ENCODE measurements at places on chromosomes 1 and 21. TPM values are rescaled to one million over a fixed set of nuclear protein-coding genes. Genes with fewer than 3 reads are reported as not detected.
A peak's percentile ranks its signal among the peaks of the same experiment; 100 is the strongest.

GRCh38 chr1:32900956-32901822, at the start of gene TMEM54:
TMEM54 (minus strand) TSS chr1:32901389; CDS start chr1:32901238, 151 bp downstream.
- no peaks in the 10 kb centered on the region for H3K27me3 ChIP-seq
- H3K27ac ChIP-seq: no peak within 1 kb of the TSS
- peak within 1 kb of the TSS; percentile 49 for H3K4me3 ChIP-seq
- no peak for DNase-seq
- H3K36me3 ChIP-seq: no peaks in the 10 kb centered on the region

GRCh38 chr1:94876362-94876761, 50.5 kb downstream of the CNN3 start:
- no peaks in the 10 kb centered on the region for H3K27me3 ChIP-seq
- H3K4me1 ChIP-seq: no peaks in the 10 kb centered on the region
- DNase-seq: no peak
- no peak overlapping the region for H3K27ac ChIP-seq
- no peaks in the 10 kb centered on the region for H3K36me3 ChIP-seq

- H3K27me3 ChIP-seq: no peaks in the 10 kb centered on the region
- no peaks in the 10 kb centered on the region for H3K4me1 ChIP-seq
- no peak overlapping the region for H3K4me3 ChIP-seq
- H3K36me3 ChIP-seq: no peaks in the 10 kb centered on the region
- no peak overlapping the region for H3K27ac ChIP-seq
Observed at GRCh38 chr21:46163380-46163779, 8.0 kb upstream of the FTCD start.

LCE1D gene
- total RNA-seq: not detected

DNA sequence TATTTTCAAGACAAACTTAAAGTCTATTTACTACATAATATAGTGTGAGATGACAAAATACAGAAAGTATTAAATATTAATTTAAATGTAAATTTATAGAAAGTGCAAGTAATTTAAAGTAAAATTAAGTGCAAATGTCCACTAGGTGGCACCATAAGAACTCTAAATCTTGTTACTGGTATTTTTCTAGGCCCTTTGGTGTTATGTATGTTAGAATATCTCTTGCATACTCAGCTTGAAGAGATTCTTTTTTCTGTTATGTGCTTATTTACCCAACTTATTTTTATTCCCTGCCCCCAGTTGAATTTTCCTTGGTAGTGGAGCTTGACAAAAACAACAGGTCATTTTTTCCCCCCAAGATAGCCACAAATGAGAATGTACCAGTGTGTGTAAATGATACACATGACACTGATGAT, 71.5 kb downstream of the RPS6KC1 start:
- DNase-seq: no peak
- no peak overlapping the region for H3K27ac ChIP-seq
- H3K36me3 ChIP-seq: no peaks in the 10 kb centered on the region
- H3K4me1 ChIP-seq: peaks cover 12% of the 10 kb centered on the region
- no peaks in the 10 kb centered on the region for H3K27me3 ChIP-seq

Data from right lobe of liver (tissue), 6 donors.